Globus pallidus (tissue), 1 donor: ENCODE measurements at places on chromosomes 1 and 21.

- peak; percentile 42 for DNase-seq
Observed at GRCh38 chr1:65065524-65066418, 82.2 kb upstream of the AK4 start.

GRCh38 chr1:44489481-44489880 is 84.4 kb downstream of the RNF220 start:
- no peak for DNase-seq

GRCh38 chr1:183508694-183509093 is 36.4 kb downstream of the SMG7 start:
- no peak for DNase-seq

DNA sequence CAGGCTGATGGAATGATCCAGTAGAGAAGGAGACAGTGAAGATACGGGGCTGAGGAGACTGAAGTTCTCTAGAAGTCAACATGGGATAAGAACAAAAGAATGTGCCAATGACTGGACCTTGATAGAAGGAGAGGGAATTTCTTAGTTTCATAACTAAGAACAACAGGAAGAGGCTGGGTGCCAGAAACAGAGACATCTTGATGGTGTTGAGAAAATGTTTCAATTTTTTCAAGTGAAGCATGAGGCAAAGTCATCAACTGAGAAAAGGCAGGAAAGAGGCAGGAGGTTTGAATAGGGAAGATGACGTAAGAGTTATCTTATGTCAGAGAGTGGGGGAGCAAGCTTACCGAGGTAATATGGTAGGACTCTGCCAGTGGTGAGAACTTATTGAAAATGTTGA is 80.1 kb downstream of the SPAG17 start:
- no peak for DNase-seq

DNA sequence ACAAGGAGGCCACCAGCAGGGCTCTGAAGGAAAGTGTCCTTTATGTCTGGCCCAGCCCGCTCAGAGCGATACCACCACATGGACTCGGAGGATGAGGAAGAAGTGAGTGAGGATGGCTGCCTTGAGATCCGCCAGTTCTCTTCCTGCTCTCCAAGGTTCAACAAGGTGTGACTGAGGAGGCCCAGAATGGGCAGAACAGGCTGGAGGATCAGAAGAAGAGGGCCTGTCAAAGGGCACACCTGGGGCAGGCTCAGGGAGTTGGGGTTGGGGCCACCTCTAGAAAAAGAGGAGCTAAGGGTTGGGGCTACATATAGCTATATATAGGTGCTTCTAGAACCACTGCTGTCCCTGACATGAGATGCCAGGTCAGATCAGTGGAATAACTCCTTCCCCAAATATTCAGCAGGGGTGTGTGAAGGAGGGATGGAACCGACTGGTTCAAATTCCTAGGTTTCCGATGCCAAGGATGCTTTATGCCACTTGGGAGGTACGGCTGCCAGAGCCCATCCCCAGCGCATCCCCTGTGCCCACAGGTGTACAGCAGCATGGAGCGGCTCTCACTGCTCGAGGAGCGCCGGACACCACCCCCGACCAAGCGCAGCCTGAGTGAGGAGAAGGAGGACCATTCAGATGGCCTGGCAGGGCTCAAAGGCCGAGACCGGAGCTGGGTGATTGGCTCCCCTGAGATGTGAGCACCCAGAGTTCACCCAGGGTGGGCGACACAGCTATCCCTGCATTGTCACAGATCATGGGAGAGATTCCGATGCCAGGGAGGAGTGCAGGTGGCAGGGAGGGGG is 102.2 kb downstream of the PIK3R3 start:
- no peak for DNase-seq
